Hypothalamus (tissue), 51 donors: ENCODE measurements at places on chromosomes 5 and 9.

DNA sequence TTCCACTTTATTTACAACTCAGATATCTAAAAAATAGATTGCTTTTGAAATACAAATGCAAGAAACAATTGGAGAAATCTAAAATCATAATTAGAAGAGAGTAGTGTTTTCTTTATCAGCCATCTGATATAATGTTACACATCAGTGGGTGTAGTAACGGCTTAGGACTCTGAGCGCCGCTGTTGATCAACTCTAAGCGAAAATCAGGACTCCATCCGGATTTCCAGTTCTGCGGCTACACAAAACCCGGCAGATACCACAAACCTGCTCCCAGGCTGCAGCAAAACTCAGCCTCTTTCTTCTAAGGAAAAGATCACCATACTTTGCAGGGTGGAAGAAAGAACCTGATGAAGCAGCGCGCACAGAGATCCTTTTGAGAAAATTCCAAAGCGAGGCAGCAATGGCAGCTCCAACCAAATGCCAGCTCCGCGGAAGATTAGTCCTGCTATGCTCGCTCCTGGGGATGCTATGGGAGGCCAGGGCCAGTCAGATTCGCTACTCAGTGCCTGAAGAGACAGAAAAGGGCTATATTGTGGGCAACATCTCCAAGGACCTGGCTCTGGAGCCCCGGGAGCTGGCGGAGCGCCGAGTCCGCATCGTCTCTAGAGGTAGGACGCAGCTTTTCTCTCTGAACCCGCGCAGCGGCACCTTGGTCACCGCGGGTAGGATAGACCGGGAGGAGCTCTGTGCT lies at the start of gene PCDHGA9:
Gene PCDHGA9 (plus strand): TSS at position 226 of the 691 bp plus-strand sequence. CDS start 175 bp downstream, at position 401.
- no peak for DNase-seq

- DNase-seq: no peak
These were observed 175.3 kb downstream of the RFK start for GRCh38 chr9:76218886-76219445.

GRCh38 chr5:133214153-133214820 lies 162.5 kb downstream of the HSPA4 start:
- DNase-seq: no peak

- DNase-seq: no peak
These were observed 179.4 kb downstream of the CFAP90 start for GRCh38 chr5:7671381-7671993.

DNA sequence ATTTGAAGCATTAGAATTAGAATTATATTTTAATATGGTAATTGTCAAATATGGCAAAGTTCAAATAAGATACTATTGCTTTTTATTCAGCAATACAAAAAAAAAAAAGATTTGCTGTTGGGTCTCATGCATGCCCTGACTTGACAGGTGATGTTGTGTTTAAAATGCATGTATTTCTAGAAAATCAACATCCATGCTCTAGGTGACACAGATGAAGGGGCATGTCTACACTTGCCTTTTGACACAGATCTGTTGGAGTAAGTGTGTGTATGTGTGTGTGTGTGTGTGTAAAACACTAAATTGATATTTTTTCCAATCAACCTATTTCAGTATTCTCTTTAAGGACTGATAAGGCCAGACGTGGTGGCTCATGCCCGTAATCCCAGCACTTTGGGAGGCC lies 38.1 kb upstream of the SMARCA2 start:
- no peak for DNase-seq

DNA sequence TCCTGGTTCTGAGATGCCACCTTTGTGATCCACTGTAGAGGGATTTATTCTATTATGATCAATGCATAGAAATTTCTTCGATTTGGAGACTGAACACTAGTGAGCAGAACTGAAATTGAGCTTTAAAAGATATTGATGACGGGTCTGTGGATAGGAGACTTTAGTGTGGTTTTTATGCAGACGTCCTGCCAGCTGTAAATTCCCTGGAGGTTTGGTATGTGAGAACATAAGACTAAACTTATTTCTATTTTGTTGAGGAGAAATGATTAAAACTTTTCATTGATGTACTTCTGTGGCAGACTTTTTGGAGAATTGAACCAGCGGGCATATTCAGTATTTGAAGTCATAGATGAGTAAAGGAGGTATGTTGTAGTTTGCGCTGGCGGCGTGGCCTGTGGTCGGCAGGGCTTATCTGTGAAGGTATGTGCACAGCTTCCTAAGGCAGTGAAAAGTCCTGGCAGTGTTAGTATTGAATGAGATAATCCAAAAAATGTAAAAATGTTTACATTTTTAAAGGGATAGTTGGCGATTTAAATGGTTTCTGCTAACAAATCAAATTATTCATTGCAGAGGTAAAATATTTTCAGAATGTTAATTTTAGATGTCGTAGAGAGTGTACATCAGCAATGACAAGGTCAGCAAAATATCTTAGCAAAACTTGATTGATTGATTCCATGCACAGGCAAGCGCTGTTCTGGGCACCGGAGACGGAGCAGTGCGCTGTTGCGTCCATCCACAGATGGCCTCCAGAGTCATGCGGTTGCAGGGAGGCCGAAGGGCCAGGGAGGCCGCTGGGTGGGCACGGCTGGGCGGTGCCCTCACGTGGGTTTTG lies 20.4 kb downstream of the TENT4A start:
- no peak for DNase-seq

- no peak for DNase-seq
These were observed 50.3 kb upstream of the PSD2 start for GRCh38 chr5:139745132-139745799.

DNA sequence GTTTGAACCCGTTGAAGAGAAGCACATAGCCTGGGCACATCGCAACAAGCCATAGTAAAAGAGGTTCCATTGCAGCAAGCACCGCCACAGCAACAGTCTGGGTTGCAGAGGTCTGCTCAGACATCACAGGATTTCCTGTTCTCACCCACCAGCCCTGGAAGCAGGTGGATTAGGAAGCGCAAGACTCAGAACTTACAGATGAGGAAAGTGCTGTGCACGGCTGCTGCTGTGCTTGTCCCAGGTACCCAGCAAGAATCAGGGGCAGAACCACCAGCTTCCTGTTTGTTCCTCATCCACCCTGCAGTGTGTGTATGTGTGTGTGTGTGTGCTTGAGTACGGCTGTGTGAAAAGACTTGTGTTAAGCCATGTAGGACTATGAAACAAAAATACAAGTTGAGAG lies 124.7 kb upstream of the IRX2 start:
- no peak for DNase-seq

DNA sequence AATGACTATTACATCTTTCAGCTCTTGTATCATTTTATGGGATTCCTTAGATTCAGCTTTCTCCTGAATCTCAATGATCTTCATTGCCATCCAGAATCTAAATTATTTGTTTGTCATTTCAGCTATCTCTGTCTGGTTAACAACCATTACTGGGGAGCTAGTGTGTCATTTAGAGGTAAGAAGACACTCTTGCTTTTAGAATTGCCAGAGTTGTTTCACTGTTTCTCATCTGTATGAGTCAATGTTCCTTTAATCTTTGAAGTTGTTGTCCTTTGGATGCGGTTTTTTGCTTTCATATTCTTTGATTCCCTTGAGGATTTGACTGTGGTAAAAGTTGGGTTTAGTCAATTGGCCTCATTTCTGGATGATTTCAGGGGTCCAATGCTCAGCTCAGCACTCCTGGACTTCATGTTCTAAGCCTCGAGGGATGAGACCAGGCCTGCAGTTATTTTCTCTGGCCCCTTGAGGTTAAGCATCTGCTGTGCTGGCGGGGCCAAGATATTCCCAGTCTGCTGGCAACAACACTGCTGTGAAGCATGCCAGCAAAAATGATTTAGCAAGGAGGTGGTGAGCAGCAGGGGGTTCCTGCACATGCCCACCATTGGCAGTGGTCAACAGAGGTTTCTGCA lies 102.4 kb upstream of the PCSK5 start:
- DNase-seq: no peak

- DNase-seq: no peak
These were observed 14.0 kb upstream of the TCF7 start for GRCh38 chr5:134100283-134101091.

GRCh38 chr5:178984145-178985072 lies 10.7 kb downstream of the GRM6 start:
- DNase-seq: no peak

DNA sequence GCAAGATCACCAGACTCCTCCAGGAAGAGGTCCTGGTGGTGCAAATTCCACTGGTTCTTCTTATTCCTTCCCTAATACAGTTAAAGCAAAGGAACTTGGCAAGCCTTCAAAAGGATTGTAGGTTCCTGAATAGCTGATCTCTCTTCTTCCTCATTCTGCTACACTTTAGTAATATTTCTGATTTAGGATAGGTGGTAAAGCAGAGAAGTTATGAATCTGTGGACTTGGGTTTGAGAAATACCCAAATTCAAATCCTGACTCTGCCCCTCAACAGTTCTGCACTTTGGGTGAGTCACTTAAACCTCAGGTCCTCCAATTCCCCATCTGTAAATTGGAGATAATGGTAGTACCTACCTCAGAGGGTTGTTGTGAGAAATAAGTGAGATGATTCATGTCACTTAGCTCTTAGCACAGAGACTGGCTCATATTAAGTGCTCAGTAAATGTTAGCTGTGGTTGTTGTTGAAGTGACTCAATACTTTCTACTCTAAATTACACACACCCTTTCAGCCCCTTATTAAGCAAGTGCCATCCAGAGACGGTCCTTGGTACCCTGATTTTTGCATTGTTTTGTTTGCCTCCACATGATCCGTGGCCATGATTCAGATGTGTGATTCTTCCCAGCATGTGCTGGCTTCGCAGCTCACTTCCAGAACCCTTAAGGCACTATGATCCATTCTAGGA lies 5.2 kb downstream of the SH3RF2 start:
- DNase-seq: no peak

- no peak for DNase-seq
These were observed 60.1 kb downstream of the CCDC171 start for GRCh38 chr9:15612962-15613361.

- no peak for DNase-seq
These were observed 19.8 kb downstream of the AKNA start for GRCh38 chr9:114367772-114368569.

DNA sequence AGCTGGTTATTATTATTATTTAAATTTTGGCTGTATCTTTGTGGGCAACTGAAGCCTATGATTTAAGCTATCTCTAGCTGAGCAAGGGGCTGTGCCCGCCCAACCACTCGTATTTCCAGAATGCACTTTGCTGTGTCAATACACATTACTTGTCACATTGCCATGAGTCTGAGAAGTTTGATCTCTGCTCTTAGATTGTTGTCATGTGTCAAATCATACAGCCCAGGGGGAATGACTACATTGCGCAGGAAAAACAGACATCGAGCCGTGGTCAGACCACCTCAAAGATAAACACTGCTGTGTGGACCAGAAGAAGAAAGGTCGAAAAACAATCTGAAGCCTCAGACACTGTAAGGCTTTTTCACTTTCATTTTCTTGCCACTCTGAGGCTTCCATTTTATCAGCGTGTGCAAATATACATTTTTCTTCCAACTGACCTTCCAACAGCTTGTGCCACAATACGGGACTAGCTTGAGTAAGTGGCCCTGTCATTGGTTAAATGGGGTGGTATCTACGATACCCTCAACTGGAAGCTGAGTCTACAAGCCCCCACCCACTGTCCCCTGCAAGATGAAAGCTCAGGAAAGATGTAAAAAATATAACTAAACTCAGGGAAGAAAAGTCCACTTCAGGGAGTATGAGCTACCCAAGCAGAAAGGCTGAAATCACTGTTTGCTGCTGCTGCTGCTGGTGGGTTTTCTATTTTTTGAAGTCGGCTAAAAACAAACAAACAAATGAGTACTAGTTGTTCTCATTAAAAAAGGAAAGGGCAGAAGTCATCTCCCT lies 603.0 kb downstream of the BNC2 start:
- DNase-seq: no peak

GRCh38 chr5:39394946-39395345 lies 29.8 kb downstream of the DAB2 start:
- DNase-seq: no peak

- no peak for DNase-seq
These were observed 23.6 kb downstream of the FOCAD start for GRCh38 chr9:20707708-20708107.

GRCh38 chr9:91433180-91433579 lies 9.5 kb upstream of the NFIL3 start:
- no peak for DNase-seq

DNA sequence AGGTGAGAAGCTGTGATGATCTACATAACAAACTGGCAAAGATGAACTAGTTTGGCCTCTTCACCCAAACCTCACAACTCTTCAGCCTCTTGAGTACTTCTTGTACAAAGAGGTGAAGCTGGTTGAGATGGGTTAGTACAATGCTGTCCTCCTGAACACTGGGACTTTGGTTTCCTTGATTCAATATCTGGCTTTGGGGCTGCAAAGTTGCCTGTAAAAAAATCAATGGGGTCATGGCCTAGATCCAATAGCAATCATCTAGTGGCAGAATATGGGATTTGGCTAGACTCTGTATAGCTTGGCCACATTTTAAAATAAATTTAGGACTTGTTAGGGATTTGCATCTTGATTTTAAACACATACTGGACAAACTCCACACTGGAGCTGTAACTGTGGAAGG lies 179.1 kb downstream of the ADAMTS12 start:
- DNase-seq: no peak

GRCh38 chr9:88757406-88758010 lies 222.5 kb downstream of the NXNL2 start:
- DNase-seq: no peak

DNA sequence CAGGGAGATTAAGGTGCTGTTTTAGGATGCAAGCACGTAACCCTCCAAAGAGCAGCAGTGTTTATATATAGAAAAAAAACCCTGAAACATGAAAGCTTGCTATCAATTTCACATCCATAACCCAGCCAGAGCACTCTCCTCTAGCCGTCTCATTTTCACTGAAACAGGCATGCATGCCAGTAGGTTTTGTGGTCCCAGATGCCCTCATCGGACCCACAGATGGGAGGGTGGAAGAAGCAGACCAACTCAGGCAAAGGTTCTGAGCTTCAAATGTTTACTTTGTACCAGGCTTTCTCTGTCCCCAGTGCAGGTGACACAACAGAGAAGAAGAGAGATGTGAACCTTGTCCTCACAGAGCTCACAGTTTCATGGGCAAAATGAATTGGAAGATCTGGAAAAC lies 127.4 kb upstream of the ATP10B start:
- no peak for DNase-seq

GRCh38 chr5:151863566-151863965 lies 61.1 kb downstream of the GLRA1 start:
- DNase-seq: no peak

DNA sequence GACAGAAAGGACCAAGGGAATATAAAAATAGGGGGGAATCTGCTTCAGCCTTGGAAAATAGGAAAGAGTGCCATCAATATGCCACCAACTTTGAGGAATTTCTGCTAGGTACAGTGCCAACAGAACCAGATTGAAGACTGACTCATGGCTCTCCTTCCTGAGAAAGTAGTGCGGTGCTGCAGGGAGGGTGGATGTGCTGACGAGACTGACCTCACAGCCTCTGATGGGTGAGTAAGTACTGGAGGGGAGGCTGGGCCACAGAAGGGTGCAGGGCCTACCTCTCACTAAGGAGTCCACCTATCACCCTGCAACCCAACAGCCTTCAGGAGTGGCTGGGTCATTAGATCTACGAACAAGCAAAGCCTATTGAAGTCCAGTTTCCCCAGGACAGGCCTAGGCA lies 187.6 kb downstream of the GABBR2 start:
- no peak for DNase-seq
